CD8-positive, alpha-beta memory T cell (primary cell): ENCODE measurements at places on chromosomes 7 and 10. TPM values are rescaled to one million over a fixed set of nuclear protein-coding genes. Genes with fewer than 3 reads are reported as not detected.

CPA4 gene
- not detected for total RNA-seq

- no peaks in the 10 kb centered on the region for H3K4me1 ChIP-seq
- DNase-seq, result no peak
- no peaks in the 10 kb centered on the region for H3K27me3 ChIP-seq
- no peak overlapping the region for H3K4me3 ChIP-seq
- no peaks in the 10 kb centered on the region for H3K36me3 ChIP-seq
- no peak overlapping the region for H3K27ac ChIP-seq
These were observed 896.5 kb downstream of the SORCS1 start for GRCh38 chr10:106268000-106268399.

TRUB1 gene
- total RNA-seq, result 15.7 TPM

DNA sequence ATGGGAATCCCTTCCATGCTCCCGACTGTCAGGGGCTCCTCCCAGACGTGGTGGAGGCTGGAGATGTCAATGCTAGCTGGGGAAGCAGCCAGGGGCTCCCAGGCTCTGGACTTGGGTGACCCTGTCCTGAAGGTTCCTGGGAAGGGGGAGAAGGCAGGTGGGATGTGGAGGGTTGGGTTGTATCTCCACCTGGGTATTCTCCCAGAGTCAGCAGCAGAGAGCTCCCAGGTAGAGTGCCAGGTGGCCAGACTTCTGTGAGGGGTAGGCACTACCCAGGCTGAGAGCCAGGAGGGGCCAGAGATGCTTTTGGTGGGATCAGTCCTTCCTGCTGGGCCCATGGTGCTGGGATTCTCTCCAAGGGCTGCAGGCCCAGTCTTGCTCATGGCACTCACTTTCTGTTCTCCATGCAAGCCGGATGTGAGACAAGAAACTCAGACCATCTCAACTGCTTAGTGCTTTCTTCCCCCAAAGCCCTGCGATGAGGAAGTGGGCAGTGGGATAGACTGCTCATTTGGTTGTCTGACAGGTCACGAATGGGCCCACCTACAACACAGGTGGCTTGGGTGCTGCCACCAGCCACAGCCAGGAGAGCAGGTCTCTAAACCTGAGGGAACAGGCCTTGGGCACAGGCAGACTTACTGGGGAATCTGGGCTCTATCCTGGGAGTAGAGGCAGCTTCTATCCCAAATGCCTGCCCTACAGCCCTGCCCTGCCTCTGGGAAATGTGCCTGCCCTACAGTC lies 52.5 kb upstream of the CAMK2B start:
- no peaks in the 10 kb centered on the region for H3K27me3 ChIP-seq
- no peak for DNase-seq
- no peaks in the 10 kb centered on the region for H3K36me3 ChIP-seq
- H3K27ac ChIP-seq, result no peak overlapping the region
- H3K4me3 ChIP-seq, result no peak overlapping the region

UNCX gene
- total RNA-seq, result not detected

DNA sequence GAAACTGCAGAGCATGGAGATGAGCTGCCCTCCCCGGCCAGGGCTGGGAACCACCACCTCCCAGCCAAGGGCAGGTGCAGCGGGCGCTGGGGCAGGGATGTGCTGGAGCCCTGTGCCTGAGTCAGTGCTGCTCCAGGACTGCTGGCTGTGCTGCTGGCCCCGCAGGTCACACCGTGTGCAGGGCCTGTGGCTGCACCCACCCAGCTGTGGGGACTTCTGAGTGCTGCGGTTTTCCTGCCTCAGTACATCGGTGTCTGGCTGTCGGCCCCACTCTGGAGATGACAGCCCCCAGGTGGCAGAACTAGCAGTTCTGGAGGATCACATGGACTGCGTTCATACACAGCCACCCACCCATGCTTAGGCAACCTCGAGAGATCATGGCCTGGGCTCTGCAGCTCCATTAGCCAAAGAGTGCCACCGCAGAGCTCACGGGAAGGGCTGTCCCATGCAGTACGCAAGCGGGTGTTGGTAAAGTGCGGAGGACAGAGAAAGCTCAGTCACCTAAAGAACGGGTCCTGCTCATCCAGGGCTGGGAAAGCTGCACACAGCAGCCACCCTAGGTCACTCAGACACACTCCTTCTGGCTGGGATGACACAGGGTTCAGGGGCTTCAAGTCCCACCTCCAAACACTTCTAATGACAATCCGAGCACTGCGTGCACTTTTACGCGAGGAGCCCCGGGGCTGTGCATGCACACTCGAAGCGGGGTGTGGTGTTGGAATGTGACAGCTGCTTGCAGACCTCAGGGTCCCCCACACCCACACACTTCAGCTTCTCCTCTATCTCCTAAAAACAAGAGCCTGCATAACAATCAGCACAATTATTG lies 198.1 kb upstream of the PPP2R2D start:
- H3K4me1 ChIP-seq, result no peaks in the 10 kb centered on the region
- no peaks in the 10 kb centered on the region for H3K36me3 ChIP-seq
- H3K27me3 ChIP-seq, result no peaks in the 10 kb centered on the region
- H3K4me3 ChIP-seq, result no peak overlapping the region
- H3K27ac ChIP-seq, result no peak overlapping the region
- no peak for DNase-seq

- no peaks in the 10 kb centered on the region for H3K4me1 ChIP-seq
- no peaks in the 10 kb centered on the region for H3K36me3 ChIP-seq
- H3K27ac ChIP-seq, result no peak overlapping the region
These were observed 223.9 kb downstream of the C7orf25 start for GRCh38 chr7:42688056-42688371.

- no peaks in the 10 kb centered on the region for H3K4me1 ChIP-seq
- no peak overlapping the region for H3K4me3 ChIP-seq
- H3K27me3 ChIP-seq, result no peaks in the 10 kb centered on the region
These were observed 116.0 kb downstream of the GRK5 start for GRCh38 chr10:119323085-119324016.

DNA sequence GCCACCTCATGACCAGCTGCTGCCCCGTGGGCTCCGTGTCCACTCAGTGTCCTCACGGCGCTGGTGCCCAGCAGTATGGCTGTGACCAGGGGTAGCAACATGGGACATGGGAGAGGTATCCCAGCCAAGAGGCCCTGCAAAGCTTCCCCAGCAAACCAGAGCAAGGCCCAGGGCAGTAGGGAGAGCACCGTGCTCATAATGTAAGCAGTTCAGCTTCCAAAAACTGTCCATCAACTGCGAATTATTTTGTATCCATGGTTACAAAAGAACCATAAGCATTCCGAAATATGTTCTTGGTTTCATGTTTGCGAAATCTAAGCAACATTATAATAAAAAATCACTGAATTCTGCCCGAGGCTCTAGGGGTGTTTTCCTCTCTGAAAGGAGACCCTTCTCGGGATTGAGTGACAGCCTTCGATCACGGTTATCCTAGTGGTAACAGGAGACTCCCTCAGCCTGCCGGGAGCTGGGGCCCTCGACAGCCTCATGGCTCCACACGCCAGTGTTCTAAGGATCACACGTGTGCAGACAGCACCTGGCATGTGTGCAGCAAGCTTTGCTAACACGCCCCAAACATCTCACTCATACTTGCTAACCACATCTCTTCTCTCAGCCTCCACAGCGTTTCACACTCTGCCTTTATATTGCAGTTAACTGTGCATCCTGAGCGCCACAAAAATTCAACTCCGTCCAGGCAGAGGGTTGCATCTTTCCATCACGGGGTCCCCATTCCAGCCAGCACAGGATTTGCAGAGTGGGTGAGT lies 117.6 kb downstream of the DIP2C start:
- no peaks in the 10 kb centered on the region for H3K27me3 ChIP-seq
- H3K36me3 ChIP-seq, result no peaks in the 10 kb centered on the region
- H3K27ac ChIP-seq, result no peak overlapping the region
- H3K4me3 ChIP-seq, result no peak overlapping the region

- no peaks in the 10 kb centered on the region for H3K27me3 ChIP-seq
- H3K4me3 ChIP-seq, result no peak overlapping the region
- no peaks in the 10 kb centered on the region for H3K36me3 ChIP-seq
- peaks cover 15% of the 10 kb centered on the region for H3K4me1 ChIP-seq
- DNase-seq, result no peak
These were observed 40.2 kb upstream of the KLF6 start for GRCh38 chr10:3825244-3825643.

DNA sequence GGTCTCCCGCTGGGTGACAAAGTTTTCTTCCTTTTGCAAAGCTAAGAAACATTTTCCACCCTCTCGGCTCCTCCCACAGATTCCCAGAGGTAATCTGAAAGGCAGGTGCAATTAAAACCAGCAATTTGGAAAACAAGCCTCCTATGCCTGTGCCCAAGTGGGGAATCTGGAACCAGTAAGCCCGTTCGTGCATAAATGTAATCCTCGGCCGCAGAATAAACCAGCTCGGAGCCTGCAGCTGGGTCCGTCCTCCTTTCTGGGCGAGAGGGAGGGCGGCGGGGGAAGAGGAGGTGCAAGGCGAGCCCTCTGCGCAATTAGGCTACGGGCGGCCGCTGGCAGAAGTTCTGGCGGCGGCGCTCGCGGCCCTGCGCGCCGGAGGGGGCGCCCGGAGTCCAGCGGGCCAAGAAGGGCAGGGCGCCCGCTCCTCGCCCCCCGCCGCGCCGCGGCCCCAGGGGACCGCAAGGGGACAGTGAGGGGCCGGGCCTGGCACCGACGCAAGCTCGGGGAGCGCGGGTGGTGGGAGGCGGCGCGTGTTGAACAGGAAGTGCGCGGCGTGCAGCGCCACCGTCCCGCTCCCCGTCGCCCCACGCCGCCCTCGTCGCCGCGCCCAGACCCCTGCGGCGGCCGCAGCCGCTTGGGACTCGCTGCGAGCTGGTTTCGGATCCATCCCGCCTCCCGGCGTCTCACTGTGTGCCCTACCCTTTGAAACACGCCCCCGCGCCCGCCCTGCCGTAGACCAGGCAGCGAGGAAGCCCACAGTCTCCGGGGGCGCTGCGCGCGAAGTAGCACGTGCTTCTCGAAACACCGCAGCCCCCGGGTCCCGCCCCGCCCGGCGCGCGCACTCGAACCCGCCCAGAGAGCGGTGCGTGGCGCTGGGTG lies at the start of gene PRKAG2:
PRKAG2 (minus strand) TSS at position 217 of the 879 bp plus-strand sequence. CDS start 495 bp downstream, outside the sequence.
- H3K27ac ChIP-seq, result peak within 1 kb of the TSS; percentile 64
- no peaks in the 10 kb centered on the region for H3K27me3 ChIP-seq
- no peaks in the 10 kb centered on the region for H3K36me3 ChIP-seq

GRCh38 chr7:115145512-115145911 lies 223.6 kb downstream of the MDFIC start:
- no peak overlapping the region for H3K27ac ChIP-seq
- no peaks in the 10 kb centered on the region for H3K4me1 ChIP-seq
- no peak overlapping the region for H3K4me3 ChIP-seq
- no peaks in the 10 kb centered on the region for H3K27me3 ChIP-seq
- H3K36me3 ChIP-seq, result no peaks in the 10 kb centered on the region

SYT15 gene
- 0.69 TPM for total RNA-seq

DNA sequence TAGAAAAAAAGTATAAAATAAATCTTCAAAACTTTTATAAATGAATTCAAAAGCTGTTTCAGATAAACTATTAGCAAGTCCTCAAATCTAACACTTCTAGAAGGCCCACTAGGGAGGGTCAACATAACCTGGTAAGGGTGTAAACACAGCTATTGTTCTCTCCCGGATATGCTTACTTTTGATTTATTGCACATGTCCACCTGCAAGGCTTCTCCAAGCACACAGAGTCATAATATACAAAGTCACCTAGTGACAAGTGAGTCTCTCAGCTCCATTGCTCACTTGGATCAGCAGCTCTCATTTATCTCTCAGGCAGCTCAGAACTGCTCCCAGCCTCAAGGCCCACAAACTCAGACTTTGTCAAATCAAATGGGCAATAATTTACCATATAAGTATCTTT lies 44.0 kb upstream of the COL1A2 start:
- no peaks in the 10 kb centered on the region for H3K4me1 ChIP-seq
- DNase-seq, result no peak
- H3K4me3 ChIP-seq, result no peak overlapping the region
- no peaks in the 10 kb centered on the region for H3K27me3 ChIP-seq
- H3K27ac ChIP-seq, result no peak overlapping the region
- H3K36me3 ChIP-seq, result no peaks in the 10 kb centered on the region

DNA sequence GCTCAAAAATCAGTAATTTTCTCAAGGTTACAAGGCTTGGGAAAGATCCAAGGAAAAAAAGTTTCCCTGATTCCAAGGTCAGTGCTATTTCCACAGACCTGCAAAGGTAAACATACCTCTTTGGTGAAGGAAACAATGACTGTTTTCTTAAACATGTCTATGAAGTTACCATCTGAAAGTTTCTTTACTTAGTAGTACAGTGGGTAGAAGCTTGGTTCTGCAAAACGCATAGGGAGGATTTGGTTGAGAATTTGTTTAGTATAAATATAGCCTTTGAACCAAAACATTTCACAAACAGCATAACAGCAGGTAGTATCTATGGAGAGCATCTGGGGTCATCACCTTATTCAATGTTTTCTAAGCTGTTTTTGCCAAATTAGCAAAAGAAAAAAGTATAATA lies 169.6 kb downstream of the CCSER2 start:
- no peaks in the 10 kb centered on the region for H3K27me3 ChIP-seq
- DNase-seq, result no peak
- peaks cover 4% of the 10 kb centered on the region for H3K4me1 ChIP-seq
- no peak overlapping the region for H3K4me3 ChIP-seq
- H3K27ac ChIP-seq, result no peak overlapping the region
- no peaks in the 10 kb centered on the region for H3K36me3 ChIP-seq

IFIT2 gene
- 1.5 TPM for total RNA-seq

DNA sequence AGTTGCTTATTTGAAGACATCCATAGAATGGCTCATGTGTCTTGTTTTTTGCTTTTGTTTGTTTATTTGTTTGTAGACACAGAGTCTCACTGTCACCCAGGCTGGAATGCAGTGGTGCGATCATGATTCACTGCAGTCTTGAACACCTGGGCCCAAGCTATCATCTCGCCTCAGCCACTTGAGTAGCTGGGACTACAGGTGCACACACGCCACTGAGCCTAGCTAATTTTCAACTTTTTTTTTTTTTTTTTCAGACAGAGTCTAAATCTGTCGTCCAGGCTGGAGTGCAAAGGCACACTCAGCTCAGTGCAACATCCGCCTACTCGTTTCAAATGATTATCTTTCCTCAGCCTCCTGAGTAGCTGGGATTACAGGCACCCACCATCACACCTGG lies 83.3 kb upstream of the KLF6 start:
- no peak for DNase-seq
- peaks cover 14% of the 10 kb centered on the region for H3K4me1 ChIP-seq
- H3K27me3 ChIP-seq, result no peaks in the 10 kb centered on the region
- H3K4me3 ChIP-seq, result no peak overlapping the region
- no peak overlapping the region for H3K27ac ChIP-seq
- H3K36me3 ChIP-seq, result no peaks in the 10 kb centered on the region

GPR22 gene
- not detected for total RNA-seq

FERD3L gene
- total RNA-seq, result not detected

DNA sequence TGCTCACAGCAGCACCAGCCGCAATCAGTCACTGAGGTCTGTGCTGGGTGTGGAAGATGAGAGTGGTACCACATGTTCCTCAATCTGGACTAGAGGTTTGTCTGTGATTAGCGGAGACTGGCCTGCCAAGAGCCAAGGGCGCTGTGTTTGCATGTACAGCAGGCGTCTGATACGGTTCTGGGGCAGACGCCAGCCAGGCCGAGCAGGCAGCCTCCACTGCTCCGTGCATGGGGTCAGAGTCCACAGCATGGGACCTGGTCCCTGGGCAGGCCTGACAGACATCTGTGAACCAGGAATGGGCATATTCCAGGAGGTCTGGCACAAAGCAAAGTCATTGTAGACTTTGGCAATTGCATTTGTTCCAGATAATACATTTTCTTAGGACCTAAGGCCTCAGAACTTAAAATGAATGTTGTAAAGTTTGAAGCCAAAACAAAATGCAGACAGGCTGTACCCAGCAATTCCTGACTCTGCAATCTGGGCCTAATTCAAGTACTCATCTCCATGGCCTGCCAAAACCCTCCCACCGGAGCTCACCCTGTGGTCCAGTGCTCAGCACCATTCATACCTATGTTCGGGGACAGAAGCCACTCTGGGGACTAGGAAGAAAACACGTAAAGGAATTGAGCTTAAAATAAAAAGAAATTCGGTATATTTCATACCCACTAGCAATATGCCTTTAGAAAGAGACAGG lies 50.0 kb upstream of the FAM20C start:
- H3K4me1 ChIP-seq, result no peaks in the 10 kb centered on the region
- no peaks in the 10 kb centered on the region for H3K27me3 ChIP-seq
- H3K36me3 ChIP-seq, result no peaks in the 10 kb centered on the region
- DNase-seq, result no peak
- no peak overlapping the region for H3K4me3 ChIP-seq
- no peak overlapping the region for H3K27ac ChIP-seq
